RPMI7951 (cell line): ENCODE measurements at places on chromosomes 1 and 21. TPM values are rescaled to one million over a fixed set of nuclear protein-coding genes. Genes with fewer than 3 reads are reported as not detected.

DNA sequence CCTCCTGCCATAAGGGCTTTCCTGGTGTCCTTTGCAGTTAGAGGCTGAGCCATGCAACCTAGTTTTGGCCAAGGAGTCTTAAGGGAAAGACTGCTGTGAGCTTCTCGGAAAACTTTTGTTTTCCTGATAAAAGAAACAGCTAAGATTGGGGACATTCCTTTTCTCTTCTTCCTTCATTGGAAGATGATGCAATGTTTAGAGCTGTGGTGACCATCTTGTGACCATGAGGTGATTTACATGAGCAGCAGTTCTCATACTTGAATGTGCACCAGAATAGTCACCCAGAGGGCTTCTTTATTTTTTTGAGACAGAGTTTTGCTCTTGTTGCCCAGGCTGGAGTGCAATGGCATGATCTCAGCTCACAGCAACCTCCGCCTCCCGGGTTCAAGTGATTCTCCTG lies 20.4 kb upstream of the SMAP2 start:
- DNase-seq, result no peak

- no peak for DNase-seq
Observed at GRCh38 chr1:163692266-163692665, 370.5 kb downstream of the NUF2 start.

DNA sequence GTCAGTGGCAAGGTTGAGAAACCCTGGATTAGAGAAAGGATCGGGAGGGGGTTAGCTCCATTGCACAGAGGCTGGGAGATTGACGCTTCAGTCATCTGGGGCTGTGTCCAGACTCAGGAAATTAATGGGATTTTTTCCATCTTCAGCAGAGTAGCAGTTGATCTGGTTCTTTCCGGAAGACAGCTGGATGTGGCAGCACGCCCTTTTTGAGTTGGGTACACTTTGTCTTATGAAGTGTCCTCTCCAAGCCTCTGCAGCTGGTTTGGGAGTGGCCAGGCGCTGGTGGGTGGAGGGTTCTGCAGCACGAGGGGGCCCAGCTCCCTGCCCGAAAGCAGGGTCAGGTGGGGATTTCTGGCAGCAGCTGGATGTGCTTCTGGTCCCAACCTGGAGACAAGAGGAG lies 95.1 kb downstream of the TAS1R2 start:
- no peak for DNase-seq

DNA sequence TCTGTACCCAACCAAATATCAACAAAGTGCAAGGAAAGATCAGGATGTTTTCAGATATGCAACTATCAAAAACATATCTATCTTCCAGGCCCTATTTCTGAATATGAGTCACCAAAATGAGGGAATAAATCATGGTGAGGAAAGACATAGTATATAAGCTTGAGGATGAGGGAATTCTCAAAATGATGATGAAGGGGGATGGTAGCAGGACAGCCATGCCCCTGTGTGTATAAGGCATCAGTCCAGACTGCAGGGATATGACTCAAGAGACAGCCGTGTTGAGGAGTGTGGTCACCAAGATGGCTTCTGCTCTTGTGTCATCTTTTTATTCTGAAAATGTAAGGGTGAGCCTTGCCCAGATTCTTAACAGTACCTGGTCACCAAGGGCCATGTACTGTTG lies 4.4 kb upstream of the WDR64 start:
- peak; percentile 38 for DNase-seq

GRCh38 chr1:163471779-163472650 lies 150.3 kb downstream of the NUF2 start:
- DNase-seq, result no peak

- no peak for DNase-seq
Observed at GRCh38 chr1:218646288-218646687, 301.2 kb downstream of the TGFB2 start.

GRCh38 chr1:116489231-116489697 lies 81.6 kb downstream of the CD58 start:
- DNase-seq, result peak; percentile 92

RBP7 gene
- total RNA-seq, result not detected in 2 replicates

TPTE gene
- total RNA-seq, result 2.4 and 3.1 TPM in 2 replicates

HPCAL4 gene
- 0.10 and 0.12 TPM in 2 replicates for total RNA-seq

RGSL1 gene
- total RNA-seq, result not detected in 2 replicates
